ENCODE measurements at places on chromosomes 12 and 14.

- no peak for DNase-seq
Measured at GRCh38 chr12:78584695-78585094, 279.9 kb upstream of the SYT1 start.

DNA sequence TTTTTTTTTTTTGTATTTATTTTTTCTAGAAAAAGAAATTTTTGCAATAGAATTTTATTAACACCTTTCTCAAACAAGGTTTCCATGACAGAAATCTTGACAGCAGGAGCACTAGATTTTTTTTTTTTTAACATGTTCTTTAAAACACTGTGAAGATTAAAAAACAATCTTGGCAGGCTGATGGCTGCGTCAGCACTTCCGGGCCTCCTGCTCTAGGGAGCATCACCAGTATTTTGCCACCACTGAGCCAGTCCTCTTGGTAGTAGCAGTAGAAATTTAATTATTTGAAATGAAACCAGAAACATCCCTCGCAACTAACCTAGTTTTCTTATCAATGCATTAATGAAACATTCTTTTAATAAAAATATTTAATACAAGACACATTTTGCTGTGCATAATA, 99.6 kb downstream of the APAF1 start:
- no peak for DNase-seq

DNA sequence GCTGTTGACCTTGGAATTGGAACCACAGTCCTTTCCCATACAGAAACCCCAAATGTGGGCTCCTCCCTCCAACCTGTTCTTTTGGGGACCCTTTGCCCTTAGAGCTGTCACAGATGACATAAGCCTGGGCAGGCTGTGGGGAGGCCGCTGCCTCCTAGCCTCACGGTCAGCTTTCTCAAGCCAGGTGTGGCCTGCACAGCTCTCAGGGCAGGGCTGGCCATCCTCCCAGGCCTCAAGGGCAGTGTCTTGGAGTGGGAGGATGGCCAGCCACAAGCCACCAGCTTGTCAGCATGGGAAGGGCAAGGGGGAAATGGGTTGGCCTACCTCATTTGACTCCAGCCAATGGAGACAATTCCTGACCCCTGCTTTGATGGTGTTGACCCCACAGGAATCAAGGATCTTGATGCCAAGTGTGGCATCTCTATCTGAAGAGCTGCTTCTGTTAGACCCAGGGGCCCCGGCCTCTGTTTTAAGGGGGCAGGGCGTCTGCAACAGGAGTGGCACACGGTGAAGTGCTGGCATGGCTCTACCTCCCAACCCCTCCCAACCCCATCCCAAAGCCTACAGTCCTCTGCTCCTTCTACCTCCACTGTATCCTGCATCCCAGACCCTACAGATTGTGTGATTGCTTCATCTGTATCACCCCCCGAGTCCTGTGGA, 11.5 kb downstream of the CBLN3 start:
- DNase-seq: no peak

DNA sequence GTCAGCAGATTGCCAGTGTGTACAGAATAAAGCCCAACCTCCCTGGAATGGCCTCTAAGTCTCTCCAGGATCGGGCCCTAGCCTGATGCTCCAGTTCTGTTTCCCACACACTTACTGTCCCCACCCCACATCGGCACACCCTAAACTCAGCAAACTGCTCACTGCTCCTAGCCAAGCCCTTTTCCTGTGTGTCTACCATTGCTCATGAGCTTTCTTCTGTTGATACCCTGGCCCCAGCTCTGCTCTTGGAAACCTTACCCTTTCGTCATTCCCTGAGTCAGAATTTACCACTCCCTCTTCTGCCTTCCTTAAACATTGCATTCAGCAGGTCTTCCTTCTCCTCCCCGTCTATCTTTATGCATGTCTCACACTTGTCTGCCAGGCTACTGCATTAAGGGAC, 158.9 kb downstream of the TMX1 start:
- DNase-seq: no peak
